ENCODE measurements at places on chromosomes 7 and 10.

GRCh38 chr7:106128836-106129235, 16.7 kb upstream of the SYPL1 start:
- DNase-seq, result no peak

DNA sequence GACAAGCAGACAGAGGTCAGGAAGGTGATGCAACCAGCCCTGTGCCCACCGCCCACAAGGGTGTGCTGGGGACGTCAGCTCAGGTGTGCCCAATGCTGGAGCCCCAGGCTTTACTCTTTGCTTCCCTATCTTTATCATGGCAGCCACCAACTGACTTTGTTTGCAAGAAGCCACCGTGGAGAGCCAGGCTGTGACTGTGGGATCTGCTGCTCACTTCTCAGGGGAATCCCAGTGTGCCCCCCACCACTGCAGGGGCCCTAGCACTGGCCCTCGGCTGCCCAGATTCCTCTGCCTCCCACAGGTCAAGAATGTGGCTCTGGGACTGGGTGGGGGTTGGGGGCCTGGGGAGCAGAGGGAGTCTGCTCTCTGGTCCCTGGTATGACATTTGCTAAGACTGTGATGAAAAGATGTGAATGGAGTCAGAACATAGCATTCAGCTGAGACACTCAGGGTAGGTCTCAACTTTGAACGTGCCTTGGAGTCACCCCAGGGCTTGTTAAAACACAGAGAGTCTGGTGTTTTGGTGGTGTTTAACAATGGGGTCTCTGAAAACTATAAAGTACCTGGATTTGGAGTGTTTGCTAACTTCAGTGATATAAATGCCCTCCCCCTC, 47.3 kb downstream of the ARHGAP22 start:
- no peak for DNase-seq

DNA sequence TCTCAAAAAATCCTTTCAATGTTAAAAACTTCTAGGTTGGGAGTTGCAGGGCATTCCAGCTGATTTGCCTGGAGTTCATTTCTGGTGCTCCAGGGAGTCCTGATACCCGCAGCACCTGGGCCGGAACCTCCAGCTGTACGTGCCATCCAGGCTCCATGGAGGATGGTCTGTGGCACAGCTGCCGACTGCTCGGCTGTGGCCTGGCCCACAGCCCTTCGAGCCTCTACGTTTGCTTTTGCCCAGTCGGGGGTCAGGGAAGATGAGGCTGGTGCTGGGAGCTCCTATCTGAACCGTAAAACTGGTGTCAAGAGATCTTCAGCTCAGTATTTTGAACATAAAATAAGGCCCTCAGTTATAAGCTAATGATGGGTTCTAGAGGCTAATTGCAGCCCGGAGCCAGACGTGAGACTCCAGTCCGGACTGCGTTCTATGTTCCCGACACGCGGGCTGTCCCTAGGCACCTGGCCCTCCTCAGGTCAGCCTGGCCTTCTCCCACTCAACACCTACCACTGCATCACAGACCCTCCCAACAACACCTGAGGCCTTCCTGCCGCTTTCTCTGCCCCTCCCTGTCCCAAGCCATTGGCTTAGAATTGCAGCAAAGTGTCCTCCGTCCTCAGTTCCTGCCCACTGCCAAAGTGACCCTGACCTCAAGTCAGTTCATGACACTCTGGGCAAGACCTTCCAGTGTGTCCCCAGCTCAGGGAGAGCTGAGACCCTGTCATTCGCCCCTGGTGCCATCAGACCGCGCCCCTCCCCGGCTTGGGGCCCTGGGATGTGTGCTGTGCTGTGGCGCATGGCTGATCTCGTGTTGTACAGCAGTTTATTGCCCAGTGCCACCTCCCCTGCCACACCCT, 64.2 kb upstream of the DNAJB6 start:
- no peak for DNase-seq

DNA sequence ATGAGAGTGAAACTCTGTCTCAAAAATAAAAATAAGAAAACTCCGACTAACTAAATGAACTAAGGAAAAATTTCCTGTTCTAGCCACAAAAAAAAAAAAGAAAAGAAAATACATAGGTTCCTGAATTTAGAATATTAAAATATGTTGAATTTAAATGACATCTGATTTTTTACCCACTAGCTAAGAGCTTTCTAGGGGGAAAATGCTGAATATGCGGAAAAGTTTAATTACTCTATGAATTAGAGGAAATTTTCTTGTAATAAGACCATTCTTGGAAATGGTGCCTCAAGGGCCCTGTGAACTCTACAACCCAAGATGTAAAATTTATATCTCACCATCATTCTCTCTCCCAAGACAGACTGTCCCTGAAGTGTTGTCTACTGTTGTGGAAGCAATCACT, 165.0 kb upstream of the CALN1 start:
- DNase-seq, result no peak

GRCh38 chr10:28981007-28981406, 303.7 kb downstream of the BAMBI start:
- no peak for DNase-seq

GRCh38 chr10:782751-783648, 93.5 kb upstream of the DIP2C start:
- no peak for DNase-seq

DNA sequence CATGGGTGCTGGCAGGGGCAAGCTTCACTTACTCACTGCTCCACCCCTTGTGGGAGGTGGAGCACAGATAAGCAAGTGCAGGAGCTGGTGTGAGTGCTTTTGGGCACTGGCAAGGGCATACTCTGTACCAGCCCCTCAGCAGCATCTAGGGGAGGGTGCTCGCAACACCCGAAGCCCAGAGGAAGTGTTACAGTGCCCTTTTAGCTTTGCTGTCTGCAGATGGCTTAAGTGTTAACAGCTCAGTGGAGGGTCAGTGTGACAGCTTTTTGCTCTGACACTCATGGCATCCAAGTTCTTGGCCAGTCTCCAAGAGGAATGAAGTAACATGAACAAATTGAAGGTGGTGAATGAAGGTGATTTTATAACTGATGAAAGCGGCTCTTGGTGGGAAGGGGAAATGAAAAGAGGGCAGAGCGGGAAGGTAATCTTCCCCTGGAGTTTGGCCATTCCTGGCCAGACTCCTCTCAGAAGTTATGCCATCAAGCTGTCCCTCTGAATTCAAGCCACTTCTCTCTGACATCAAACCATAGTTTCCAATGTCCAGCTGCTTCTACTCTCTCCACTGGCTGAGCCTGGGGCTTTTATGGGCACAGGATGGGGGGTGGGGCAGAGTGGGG, 862.5 kb downstream of the KCNMA1 start:
- DNase-seq, result no peak

GRCh38 chr7:69250958-69251357, 347.3 kb upstream of the AUTS2 start:
- DNase-seq, result no peak

- DNase-seq, result no peak
These were observed 8.7 kb upstream of the LIPM start for GRCh38 chr10:88793712-88794299.

GRCh38 chr7:127955051-127955531, 76.1 kb downstream of the LRRC4 start:
- DNase-seq, result no peak

Measured in NCI-H524 (cell line).